ENCODE measurements at places on chromosomes 11 and 22.

DNA sequence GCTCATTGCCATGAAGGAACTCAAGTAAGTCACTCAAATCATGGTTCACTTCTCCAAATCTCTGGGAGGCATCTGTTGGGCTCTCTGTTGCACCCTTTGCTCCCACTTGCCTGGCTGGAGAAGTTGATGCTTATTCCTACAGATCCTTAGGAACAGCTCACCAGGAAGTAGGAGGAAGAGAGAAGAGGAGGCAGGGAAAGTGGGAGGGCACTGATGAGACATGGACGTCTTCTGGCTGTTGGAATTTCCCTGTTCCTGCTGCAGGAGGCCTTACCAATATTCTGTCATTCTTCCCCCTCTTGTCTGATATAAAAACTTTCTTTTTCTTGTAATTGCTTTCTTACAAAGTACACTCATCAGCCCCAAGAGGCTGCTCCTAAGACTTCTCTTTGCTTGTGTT, 13.6 kb downstream of the POLR2F start:
- no peak for DNase-seq

- DNase-seq: no peak
Observed at GRCh38 chr11:95829580-95830259, 39.4 kb downstream of the CEP57 start.

DNA sequence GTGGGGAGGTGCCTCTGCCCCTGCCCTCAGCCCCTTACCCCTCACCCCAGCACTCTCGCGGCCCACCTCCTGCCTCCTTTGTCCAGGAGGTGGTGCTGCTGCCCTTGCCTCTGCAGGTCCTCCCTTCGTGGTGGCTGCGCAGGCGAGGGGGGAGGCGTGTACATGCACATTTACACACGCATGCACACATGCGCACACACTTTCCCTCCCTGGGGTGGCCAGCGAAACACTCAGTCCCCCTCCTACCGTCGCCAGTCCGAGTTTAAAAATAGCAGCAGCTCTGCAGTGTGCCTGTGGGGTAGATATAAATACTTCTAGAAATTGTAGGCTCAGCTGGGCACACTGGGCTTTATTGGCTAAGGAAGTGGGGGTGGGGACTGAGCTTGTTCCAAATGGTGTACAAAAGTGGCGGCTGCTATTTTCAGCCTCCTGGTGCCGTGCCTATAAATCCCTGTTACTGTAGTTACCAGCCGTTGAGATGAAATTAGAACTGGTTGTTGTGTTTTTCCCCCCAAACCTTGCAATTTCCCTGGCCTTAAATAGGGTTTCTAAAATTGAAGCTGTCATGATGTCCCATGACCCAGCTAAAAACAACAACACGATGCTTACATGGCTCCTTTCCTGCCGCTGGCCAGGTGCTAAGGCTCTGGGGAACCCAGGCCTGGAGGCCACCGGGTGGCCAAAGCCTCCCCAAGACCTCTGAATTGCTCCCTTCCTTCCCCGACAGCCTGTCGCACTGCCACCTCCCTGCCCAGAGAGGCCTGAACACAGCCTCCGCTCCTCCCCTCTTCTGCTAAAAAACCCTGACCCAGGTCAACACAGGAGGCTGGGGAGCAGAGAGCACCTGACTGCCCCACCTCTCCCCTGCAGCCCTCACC, 12.4 kb downstream of the PICK1 start:
- DNase-seq: peak; percentile 74

DNA sequence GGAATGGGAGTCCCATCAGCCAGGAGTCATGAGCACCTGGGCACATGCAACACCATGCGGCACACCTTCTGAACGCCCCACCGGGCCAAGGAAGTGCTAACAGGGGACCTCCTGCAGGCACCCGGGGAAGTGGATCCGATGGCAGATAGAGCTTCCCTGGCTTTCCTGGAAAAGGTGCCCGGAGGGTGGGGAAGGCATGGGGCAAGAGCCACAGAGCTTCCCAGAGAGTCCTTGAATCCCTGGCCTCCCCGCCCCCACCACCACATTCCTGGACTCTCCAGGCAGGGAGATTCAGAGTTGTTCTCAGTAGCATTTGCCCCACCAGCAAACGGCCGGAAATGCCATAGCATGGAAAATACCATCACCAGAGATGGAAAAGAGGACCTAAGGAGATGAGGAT, 8.3 kb downstream of the TRIM29 start:
- DNase-seq: no peak

GRCh38 chr11:11568651-11569229, 53.1 kb downstream of the GALNT18 start:
- DNase-seq: no peak

DNA sequence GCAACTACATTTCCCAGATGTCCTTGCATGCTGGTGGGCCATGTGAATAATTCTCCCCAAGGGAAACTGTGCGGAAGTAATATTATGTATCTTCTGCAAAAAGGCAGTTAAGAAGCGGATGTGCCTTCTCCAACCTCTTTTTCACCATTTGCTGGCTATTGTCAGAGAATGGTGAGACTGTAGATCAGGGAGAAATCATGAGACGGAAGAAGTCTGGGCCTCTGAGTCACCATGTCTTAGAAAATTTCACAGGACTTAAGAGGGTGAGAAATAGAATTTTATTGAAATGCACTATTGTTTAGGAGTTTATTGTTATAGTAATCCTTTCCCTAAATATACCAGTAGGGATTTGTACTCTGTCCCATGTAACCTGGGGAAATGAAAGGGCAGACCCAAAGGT, 298.7 kb upstream of the ZC3H12C start:
- no peak for DNase-seq

DNA sequence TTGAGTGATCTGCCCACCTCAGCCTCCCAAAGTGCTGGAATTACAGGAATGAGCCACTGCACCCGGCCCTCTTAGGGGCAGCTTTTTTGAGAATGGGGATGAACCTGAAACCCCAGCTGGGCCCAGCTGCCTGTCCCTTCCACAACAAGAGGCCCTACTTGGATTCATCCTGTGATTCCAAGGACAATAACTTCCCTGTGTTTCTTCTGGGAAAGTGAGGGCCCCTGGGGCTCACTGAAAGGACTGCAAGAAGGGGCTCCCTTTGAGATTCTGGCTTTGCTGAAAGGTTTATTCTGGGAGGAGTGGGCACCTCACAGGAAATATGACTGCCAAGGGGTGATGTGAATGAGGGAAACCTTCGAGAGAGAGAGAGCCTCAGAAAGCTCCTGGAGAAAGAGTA, 12.3 kb upstream of the GNAZ start:
- no peak for DNase-seq

GRCh38 chr11:78420796-78421209, 3.2 kb upstream of the GAB2 start:
- no peak for DNase-seq

DNA sequence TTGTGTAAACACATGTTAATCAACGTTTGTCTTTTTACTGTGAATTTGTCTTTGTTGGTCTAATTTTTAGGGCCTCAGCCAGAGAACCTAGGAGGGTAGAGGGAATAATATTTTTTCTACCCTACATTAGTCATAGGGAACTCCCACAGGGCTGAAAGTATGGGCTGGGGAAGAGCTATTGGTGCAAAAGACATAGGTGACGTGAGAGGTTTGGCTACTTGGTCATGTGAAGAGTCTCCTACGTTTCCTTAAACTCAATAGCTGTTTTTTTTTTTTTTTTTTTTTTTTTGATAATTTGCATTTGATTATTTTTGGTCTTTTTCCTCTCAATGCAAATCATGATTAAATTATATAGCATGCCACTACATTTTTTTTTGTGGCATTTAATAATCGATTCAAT, 15.9 kb upstream of the MMP7 start:
- DNase-seq: no peak

DNA sequence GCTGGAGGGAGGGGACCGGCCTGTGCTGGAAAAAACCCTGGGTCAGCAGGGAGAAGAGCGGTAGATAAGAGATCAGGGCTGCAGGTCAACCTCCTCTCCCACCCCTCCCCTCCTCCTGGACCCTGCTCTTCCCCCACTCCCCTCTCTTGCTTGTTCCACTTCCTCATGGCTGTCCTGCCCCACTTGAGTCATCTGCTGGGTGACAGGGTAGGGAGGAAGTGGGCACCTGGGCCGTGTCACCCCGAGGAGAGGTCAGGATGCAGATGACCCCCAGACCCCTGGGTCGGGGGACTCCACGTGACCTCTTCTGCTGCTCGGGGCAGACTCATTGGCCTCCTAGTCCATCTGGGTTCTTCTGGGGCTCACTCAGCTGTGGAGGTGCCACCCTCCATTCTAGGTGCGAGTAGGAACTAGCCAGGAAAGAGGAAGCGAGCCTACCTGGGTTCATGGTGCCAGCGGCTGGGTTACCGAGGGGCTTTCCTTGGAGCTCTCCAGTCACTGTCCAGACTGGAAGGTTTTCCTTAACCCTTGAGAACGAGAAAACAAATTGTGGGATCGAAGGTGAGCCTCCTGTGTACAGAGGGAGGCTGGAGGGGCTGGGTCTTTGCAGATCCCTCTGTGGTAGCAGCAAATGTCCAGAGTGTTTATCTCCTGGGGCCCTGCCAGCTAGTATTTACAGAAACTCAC, 6.5 kb downstream of the APOL2 start:
- DNase-seq: no peak

GRCh38 chr11:68934321-68934645, 30.6 kb downstream of the IGHMBP2 start:
- DNase-seq: no peak

DNA sequence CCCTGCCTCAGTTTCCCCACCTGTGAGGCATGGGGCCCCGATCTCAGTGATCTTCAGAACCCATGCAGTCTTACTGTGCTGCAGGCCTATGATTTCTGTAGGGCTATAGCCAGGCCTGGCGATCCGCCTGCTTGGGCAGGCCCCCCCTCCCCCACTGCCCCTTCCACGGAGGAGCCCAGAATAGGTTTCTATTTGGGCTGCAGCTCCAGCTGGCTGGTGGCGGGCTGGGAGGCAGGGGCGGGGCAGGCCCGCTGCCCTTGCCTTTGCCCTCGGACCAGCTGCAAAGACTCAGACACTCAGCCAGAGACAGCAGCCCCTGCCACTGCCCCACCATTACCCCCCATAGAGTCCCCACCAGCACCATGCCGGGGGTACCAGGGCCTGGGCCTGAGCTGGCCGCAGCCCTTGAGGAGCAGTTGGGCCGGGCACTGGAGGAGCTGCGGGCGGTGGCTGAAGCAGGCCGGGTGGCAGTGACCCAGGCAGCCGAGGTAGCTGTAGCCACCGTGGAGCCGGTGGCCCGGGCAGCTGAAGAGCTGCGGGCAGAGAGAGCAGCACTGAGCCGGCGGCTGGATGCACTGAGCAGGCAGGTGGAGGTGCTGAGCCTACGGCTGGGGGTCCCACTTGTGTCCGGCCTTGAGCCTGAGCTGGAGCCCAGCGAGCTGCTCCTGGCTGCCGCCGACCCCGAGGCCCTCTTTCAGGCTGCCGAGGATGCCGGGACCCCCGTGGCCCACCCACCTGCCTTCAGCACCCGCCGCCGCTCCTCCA, 12.2 kb downstream of the SMTN start:
- DNase-seq: peak; percentile 50

GRCh38 chr11:61854966-61855714, 27.0 kb downstream of the FADS2 start:
- DNase-seq: peak; percentile 31

DNA sequence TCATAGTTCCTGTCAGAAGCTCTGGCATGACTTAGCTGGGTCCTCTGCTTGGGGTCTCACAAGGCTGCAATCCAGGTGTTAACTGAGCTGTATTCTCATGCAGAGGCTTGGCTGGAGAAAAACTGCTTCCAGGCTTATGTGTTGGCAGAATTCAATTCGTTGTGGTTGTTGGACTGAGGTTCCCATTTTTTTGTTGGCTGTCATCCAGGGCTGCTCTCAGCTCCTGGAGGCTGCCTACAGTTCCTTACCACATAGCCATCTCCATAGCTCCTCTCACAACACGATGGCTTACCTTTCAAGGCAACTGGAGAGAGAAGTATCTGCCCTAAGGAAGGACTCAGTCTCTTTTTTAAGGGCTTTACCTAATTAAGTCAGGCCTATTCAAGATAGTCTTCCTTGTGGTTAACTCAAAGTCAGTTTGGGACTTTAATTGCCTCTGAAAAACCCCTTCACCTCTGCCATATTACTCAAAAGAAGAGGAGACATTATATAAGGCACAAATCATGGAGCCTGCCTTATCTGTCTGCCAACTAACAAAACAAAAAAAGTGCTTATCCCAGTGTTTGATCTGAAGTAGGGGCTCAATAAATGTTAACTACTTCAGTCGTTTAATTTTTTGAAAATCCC, 35.2 kb downstream of the OR2AG2 start:
- no peak for DNase-seq

GRCh38 chr11:8230178-8230859, 33.4 kb downstream of the LMO1 start:
- no peak for DNase-seq

- no peak for DNase-seq
Observed at GRCh38 chr22:33873666-33874065, 46.6 kb downstream of the LARGE1 start.

GRCh38 chr11:61118406-61118805, 16.1 kb downstream of the CD5 start:
- no peak for DNase-seq

GRCh38 chr11:34238966-34239365, 118.8 kb downstream of the ABTB2 start:
- no peak for DNase-seq

GRCh38 chr11:28011813-28012212, 96.1 kb downstream of the KIF18A start:
- no peak for DNase-seq

- DNase-seq: no peak
Observed at GRCh38 chr22:39028281-39028680, 7.4 kb downstream of the APOBEC3D start.

DNA sequence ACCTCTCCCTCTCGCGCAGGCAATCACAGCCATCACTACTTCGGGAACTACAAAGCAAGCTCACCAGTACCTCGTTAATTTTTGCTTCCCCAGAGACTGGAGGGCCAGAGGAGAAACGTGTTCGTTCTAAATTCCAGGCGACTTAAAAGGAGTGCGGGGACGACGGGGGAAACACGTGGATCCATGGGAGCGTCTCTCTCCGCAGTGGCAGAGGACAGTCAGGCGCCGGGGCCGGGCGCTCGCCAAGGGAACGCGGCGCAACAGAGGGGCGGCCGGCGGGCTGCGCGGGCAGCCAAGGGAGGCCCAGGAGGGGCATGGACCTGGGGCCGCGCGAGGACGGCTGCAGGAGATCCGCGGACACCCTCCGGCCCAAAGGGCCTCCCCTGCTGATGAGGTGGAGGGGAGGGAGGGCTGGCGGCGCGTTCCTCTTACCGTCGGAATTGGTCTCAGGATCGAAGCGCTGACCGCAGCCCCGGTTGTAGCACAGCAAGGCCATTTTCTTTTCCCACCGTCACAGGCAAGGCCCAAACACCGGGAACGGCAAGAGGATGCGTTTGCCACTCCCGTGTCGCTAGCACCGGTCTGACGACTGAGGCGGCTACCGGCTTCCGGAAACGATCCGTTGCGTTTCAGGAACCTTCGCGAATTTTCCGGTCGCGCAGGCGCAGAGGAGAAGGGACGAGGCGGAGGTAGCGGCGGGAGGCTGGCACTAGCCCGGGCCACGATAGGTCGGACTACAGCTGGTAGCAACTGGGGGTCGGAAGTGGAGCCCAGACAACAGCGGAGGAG, at the start of gene CHORDC1:
Gene CHORDC1 (minus strand): TSS at position 591 of the 789 bp plus-strand sequence. CDS start 95 bp downstream, at position 496.
- peak; percentile 87 for DNase-seq

Measured in anterior cingulate cortex (tissue), 58 donors.